ENCODE measurements at places on chromosomes 5 and 9.

GRCh38 chr5:1338506-1339070 is 6.3 kb downstream of the CLPTM1L start:
- DNase-seq: no peak

DNA sequence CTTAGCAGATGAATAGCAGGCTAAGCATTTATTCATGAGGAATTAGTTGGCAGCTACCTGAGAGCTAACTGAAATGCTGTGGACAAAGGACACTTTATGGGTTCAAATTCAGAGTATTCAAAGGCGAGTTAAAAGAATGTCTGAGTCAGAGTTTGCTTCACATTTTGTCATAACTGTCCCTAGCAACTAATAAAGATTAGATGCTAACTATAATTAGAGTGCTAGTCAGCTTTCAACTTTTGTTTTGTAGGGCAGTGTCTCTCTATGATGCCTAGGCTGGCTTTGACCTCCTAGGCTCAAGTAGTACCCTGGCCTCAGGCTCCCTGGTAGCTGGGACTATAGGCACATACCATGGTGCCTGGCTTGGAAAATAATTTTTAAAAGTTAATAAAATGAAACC is 4.6 kb downstream of the SMC5 start:
- no peak for DNase-seq

- no peak for DNase-seq
Measured at GRCh38 chr5:151079838-151080612, 809 bp downstream of the TNIP1 start.

- no peak for DNase-seq
Measured at GRCh38 chr9:127180457-127181314, 58.3 kb upstream of the ANGPTL2 start.

GRCh38 chr5:137611011-137611580 is 112.0 kb upstream of the SPOCK1 start:
- DNase-seq: no peak

DNA sequence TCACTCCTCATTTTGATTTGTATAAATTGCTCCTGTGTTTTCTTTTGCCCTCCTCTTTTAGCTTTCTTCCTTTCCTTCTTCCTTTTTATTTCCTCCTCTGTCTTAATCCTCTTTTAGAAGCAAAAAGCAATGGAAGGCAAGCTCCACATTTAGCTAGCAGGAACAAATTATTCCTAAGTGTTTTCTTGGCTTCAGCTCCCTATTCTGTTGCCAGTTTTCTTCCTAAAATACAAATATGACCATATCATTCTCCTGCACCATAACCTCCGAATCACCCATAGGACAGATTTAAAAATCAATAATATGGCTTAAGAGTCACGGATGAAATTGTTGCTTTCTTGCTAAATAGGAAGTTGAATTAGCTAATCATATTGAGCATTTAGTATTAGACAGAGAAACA is 49.4 kb downstream of the GRIN3A start:
- DNase-seq: no peak

DNA sequence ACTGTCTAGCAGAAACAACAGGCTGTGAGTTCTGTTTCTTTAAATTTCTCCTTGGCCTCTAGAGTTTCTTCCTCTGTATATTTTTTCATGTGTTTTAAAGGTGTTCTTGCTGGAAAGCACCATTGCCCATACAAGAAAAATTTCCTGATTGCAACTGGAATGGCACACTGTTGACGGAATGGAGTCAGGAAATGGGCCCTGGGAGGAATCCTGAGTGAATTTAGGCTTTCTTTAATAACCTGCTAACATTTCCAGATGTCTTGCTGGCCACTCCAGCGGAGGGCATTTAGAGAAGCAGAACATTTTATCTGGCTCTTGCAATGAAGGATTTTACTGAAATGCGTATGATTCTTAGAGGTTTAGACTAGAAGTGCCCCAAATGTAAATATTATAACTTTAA is 736.3 kb downstream of the TAF11L14 start:
- DNase-seq: no peak

DNA sequence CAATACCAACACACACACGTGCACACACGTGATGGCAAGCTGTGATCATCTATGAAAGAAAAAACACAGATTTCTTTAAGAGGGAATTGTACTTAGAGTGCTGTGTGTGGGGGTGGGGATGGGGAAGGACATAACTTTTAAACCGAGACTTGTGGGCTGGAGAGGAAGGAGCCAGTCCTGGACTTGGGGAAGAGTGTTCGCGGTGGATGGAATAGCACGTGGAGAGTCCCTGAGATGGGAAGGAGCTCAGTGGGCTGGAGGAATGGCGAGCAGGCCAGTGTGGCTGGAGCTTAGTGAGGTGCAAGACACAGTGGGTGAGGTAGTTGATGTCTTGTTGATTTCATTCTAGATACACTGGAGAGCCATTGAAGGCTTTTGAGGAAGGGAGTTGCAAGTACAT is 78.5 kb downstream of the RGS3 start:
- no peak for DNase-seq

- DNase-seq: no peak
Measured at GRCh38 chr5:74212336-74212735, 428.2 kb downstream of the ENC1 start.

- DNase-seq: no peak
Measured at GRCh38 chr5:9686216-9686615, 56.1 kb upstream of the TAS2R1 start.

DNA sequence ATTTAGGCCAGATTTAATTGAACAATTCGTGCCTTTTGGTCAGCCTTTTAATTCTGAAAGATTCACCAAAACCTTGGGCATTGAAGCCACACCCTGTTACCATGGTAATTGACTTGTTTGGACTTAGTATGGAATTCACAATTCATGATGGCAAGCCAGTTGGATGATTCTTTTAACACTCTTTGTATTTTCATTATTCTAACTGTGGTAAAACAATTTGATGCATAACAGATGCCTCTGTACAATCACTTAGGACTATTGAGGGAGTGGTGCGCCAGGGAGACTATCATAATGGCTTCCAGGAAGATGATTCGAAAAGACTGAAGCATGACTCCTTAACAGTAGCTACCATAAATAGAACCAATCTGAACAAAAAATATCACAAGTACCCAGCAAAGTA is 381.1 kb upstream of the ADAMTS16 start:
- no peak for DNase-seq

DNA sequence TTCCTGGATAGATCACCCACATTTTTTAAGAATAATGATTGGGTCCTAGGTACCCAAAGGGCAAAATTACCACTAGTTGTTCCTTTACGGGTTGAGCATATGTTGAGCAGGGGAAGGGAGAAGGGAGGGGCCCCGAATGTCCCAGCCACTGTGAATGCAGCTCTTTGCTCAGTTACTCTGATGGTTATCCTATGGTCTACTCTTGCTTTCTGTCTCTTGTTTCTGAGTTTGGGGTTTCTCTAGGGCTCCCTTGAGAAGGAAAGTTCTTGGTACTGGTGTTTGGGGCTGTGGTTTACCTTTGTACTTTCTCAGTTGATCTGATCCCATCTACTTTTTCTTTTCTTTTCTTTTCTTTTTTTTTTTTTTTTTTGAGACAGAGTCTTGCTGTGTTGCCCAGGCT is 55.6 kb downstream of the ALG2 start:
- no peak for DNase-seq
